ENCODE measurements at places on chromosomes 4 and X. TPM values are rescaled to one million over a fixed set of nuclear protein-coding genes. Genes with fewer than 3 reads are reported as not detected.

XPNPEP2 gene
- under 0.01 TPM for total RNA-seq

SSX2B gene
- total RNA-seq, result not detected

UCP1 gene
- total RNA-seq, result 0.25 TPM

SMR3B gene
- total RNA-seq, result not detected

EDA gene
- 3.7 TPM for total RNA-seq

CCKAR gene
- 0.25 TPM for total RNA-seq

AFM gene
- total RNA-seq, result not detected

GYPE gene
- 0.25 TPM for total RNA-seq

GUCY1A1 gene
- total RNA-seq, result 109 TPM

S100G gene
- total RNA-seq, result not detected

TMEM144 gene
- total RNA-seq, result 1.2 TPM

MSX1 gene
- total RNA-seq, result 2.2 TPM

RAB41 gene
- not detected for total RNA-seq

GSX2 gene
- 1.7 TPM for total RNA-seq

ETNPPL gene
- total RNA-seq, result 0.98 TPM

ADH4 gene
- total RNA-seq, result not detected

CT45A3 gene
- not detected for total RNA-seq

FAM13A gene
- 53.6 TPM for total RNA-seq

CENPVL1 gene
- 1.7 TPM for total RNA-seq

HTRA3 gene
- total RNA-seq, result 2.0 TPM

CACNA1F gene
- total RNA-seq, result not detected

FAM53A gene
- 2.0 TPM for total RNA-seq

SRPX gene
- 2.0 TPM for total RNA-seq

FAM9B gene
- total RNA-seq, result not detected

VCX gene
- not detected for total RNA-seq

TLR2 gene
- total RNA-seq, result 1.2 TPM

EPGN gene
- total RNA-seq, result 0.49 TPM

UGT2A3 gene
- not detected for total RNA-seq

All from temporal lobe (tissue), 4 donors.